Naive thymus-derived CD4-positive, alpha-beta T cell (primary cell): ENCODE measurements at places on chromosomes 5 and 9.

DNA sequence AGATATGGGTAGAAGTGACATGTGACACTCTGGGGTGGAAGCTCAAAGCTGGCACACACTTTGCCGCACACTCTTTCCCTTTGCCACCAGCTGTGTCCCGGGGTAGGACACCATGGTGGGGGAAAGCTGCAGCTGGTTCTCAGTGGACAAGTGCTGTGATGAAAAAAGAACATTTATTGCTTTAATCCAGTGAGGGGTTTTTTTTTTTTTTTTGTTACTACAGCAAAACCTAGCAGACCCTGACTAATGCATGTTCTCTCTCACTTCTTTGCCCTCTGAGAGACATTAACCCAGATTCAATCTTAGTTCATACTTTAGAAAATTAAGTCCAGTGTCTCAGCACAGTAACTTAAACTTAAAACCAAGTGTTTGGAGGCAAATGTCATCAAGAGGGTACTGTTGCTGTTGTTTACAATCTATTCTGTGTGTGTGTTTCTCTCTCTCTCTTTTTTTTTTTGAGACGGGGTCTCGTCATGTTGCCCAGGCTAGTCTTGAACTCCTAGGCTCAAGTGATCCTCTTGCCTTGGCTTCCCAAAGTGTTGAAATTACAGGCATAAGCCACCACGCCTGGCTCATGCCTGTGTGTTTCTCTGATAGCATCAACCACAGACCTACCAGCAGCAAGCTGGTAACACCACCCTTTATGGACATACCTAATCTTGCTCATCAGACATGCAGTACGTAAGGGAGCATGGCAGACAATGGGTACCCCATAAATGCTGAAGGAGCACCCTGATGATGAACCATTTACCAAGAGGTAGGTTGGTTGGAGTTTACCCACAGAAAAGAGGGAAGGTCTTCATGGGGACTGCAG, 84.7 kb upstream of the TBC1D2 start:
- no peak for DNase-seq

DNA sequence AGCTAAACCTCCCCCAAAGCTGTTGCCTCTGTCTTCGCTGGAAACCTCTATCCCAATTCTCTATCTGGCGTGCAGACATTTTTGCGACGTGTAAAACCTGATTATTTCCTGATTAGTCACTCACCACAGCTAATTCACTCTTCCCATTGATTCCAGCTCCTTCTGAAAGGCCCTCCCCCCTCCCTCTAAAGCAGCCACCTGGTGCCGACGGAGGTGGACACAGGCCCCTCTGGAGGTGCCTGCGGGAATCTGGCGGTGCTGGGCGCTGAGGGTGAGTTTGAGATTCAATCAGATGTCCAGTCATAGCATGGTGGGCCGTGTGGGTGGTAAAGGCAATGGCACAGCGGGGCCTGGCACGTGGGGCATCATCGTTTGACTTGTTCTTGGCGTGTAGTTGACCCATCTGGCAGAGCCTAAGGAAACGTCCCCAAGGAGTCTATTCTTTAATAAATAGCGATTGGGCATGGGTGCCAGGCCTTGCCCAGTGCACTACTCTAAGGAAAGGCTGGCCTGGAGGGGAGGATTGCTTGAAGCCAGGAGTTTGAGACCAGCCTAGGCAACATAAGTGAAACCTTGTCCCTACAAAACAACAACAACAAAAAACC, 271.1 kb upstream of the MVB12B start:
- DNase-seq = no peak

DNA sequence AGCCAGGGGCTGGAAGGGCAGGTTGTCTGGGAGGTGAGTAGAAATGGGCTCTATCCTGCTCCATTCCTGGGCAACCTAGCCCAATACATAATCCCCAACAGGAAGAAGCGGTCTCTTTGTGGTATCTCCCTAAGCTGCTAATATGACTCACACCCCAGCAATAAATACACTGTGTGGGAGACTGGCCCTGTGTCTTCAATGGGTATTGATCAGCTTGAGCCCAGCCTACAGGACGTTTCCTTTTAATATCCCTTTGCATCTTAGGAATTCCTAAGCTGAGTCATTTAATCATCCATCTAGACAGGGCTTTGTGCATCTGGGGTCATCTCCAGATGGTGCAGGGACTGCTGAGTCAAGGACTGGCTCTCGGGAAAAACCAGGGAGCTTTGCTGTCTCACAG, 207.0 kb upstream of the PANK3 start:
- no peak for DNase-seq

DNA sequence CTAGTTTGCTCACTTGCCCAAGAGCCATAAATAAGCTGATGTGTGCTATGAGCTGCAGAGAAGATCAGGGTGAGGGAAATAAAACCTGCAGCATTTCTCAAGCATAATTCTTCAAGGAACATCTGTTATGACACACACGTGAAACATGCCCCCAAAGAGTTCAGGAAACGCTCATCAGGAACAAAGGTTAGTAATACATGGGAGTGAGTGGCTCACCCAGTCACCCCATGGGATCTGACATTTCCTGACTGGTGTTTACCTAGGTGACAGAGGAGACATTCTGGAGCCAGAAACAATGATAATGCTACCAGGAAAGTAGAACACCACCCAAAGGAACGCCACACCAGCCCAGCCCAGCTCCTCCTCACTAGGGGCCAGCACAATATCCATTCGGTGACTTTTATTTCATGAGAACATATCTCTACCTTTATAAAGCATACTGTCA, 66.0 kb downstream of the FRMD3 start:
- DNase-seq = no peak

GRCh38 chr9:5478206-5478605, 27.9 kb downstream of the CD274 start:
- DNase-seq = no peak

GRCh38 chr9:121675969-121676822, 24.8 kb downstream of the DAB2IP start:
- no peak for DNase-seq

GRCh38 chr5:163809473-163809872, 304.1 kb downstream of the MAT2B start:
- DNase-seq = no peak
